ENCODE measurements at places on chromosomes 12 and 14.
A peak's percentile ranks its signal among the peaks of the same experiment; 100 is the strongest.

- DNase-seq: no peak
These were observed 187.5 kb upstream of the EEA1 start for GRCh38 chr12:93116632-93117031.

GRCh38 chr14:67485501-67486095, 2.9 kb downstream of the TMEM229B start:
- no peak for DNase-seq

DNA sequence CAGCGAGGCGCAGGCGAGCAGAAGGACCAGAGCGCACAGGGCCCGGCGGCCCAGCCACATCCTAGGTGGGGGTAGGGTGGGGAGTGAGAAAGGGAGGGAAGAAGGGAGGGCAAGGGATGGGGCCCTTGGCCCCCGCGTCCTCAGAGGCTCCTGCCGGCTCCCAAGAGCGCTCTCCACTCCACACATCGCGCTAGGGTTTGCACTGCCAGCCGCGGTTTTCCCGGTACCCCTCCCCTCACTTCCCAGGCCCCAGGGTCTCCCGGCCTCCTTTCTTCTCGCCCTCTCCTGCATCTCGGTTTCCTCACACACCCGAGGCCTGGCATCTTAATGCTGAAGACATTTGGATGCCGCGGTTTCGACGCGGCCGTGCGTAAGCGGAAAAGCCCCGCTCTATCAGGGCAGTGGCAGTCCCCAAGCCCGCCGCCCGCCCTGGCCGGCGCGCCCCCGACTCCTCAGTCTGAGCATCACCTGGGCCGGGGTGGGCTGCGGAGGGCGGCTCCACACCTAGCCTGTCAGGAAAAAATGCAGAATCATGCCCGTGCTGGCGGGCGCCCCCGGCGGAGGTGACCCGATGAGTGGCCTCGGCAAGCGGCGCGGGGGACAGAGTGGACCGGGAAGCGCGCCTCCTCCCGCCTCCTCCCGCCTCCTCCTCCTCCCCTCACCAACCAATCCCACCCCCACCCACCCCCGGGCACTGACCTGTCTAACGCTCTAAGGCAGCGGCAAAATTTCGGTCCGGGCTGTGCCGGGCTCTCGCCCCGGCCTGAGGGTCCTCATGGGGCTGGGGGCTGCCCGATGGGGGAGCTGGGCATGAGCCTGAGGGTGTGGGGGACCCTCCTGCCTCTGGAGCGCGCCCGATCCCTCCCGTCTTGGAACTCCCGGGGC, 686 bp downstream of the B4GALNT1 start:
- no peak for DNase-seq

- DNase-seq: no peak
These were observed 34.9 kb upstream of the FAM222A start for GRCh38 chr12:109678719-109679118.

- no peak for DNase-seq
These were observed 255.9 kb upstream of the KITLG start for GRCh38 chr12:88836156-88836555.

DNA sequence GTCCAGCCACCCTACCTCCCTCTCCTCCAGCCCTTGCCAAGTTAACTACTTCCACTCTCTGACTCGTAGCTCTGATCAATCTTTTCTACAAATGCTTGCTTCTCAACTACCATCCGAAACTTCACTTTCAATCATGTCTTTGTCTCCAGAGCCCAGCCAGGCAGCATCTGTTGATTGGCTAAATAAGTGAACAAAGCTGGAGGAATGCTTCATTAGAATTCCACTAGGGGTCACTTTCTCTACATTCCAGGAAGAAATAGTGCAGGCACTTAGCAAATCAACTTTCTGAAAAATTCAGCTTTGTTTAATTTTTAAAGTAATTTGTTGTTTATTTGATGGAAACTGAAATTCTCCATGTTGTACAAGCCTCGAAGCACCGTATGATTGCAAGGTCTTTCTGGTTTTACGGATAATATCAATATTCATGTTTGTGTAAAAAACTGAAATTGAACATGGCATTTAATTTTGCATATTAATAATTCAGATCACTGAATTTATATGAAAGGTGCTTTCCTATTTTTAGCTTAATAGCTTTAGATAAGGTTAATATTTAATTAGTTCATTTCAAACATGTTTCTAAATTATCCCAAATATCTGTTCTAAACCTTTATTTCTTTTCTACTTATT, 32.4 kb upstream of the HELB start:
- peak; percentile 15 for DNase-seq

DNA sequence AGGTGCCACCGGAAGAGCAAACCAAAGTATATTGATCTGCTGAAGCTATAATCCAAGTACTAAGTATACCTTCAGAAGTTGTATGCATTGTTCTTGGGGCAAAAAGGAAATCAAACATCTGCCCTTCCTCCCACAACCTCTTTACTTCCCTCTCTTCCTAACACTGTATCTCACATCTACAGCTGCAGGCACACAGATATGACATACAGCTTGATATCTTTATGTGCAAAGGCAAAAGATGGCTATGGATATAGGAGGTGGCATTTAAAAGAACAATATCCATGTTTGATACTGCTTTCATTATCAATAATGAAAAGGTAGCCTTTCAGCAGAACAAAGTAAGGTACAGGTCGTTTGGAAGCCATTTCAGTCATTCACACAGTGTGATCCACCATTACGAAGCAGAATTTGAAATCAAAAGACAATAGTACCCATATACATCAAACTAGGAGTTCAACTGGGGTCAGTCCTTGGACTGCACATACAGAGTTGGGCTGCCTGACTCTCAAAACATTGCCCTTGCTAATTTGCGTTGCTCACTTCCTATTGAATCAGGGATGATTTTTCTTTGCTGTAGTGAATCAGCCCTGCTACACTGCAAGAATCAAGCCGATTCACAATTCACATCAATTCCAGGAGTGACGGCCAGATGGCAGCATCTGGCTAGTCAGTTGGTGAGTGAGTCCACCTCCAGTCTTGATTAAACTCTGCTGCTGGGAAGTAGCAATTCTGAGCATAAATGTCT, 8.9 kb downstream of the ANG start:
- DNase-seq: peak; percentile 48

GRCh38 chr12:119006746-119007145, 25.4 kb downstream of the SRRM4 start:
- DNase-seq: no peak

DNA sequence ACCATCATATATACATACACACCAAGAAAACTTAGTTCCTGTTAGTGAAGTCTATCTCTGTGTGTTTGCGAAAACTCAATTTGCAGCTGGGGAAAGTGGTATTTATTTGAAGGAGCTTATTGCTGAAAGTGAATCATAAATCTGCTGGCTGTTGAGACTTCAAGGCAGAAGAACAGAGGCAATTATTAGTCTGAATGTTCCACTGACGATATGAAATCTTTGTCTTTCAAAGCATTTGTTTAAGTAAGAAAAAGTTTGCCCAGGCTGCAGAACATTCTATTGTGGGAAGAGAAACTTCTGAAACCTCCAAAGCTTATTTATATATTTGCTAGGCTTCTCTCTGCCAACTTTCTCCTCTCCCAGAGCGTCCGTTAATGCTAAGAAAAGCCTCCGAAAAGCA, 255.7 kb upstream of the TMPO start:
- no peak for DNase-seq

GRCh38 chr12:15892645-15893259, 10.6 kb downstream of the STRAP start:
- DNase-seq: no peak

DNA sequence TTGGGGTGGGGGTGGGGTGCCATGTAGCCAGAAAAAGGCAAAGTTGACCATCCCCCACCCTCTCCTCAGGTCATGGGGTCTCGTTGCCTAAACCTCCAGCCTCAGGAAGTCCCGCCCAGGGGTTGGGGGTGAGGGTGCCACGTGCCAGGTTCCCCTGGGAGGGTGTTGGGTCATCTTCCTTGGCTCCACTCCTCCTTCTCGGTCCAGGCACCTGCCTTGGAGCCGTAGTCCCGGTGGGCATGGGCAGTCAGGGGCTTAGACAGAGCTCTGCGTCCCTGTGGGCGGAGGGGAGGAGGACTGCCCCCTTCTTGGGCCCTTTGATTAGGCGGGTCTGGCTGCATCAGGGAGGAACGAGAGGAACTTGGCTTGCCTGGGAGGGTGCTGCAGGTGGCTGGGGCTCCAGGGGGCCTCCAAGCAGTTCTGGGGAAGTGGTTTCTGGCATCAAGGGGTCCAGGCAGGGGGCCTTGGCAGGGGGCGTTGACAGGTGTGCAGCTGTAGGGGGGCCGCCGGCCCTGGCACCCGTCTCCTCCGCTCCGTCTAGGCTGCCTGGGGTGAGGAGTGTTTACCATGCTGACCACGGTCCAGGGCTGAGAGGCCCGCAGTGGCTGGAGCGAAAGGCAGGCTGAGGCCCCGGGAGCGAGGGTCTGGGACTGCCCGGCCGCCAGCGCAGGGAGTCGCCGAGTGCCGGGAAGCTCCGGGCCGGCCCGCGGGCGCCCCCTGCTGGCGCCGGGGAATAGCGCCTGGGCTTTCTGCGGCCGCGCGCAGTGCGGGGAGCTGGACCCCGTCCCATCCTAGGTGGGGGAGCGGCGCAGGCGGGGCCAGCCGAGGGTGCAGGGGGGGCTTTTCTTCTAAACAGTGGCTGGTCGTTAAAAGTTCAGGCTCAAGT, 7.9 kb downstream of the SETD1B start:
- DNase-seq: no peak

DNA sequence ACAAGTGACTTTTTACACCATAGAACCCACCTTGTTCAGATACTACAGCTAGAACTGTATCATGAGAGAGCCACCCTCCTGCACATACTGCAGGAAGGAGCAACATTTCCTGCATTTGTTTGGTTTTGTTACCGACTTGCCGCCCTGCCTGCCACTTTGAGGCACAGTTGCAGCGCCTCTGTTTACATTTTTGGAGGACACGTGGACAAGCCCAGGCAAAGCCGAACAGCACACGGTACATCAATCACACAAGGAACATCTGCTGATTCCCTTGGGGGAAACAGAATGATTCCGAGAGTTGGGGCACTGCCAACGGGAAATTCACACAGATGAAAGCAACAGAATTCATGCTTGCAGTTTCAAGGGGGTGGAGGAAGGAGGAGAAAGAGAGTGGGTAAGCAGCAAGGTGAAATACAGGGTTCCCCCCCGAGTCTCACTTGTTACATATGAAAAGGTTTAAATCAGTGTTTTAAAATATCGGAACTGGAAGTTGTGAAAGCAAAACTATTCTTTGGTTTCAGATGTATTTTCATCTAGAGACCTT, 110.7 kb downstream of the BTG1 start:
- DNase-seq: no peak

DNA sequence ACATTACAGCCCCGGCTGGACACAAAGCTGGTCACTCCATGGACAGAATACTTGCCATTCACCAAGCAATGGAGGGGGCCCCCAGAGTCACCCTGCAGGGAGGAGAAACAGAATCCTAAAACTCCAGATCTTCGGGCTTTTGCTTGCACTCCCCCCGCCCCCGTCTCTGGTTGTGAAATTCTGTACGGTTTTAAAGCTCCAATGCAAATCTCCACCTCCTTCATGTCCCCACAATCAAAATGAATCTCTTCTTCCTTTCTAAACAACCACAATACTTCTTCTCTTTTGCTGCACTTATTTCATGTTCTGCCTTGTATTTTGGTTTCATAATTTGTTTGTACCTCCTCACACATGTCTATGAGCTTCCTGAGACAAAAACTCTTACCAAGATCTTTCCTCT, 5.8 kb upstream of the BIN2 start:
- DNase-seq: no peak

- no peak for DNase-seq
These were observed 640 bp downstream of the ARMH4 start for GRCh38 chr14:58151133-58152013.

DNA sequence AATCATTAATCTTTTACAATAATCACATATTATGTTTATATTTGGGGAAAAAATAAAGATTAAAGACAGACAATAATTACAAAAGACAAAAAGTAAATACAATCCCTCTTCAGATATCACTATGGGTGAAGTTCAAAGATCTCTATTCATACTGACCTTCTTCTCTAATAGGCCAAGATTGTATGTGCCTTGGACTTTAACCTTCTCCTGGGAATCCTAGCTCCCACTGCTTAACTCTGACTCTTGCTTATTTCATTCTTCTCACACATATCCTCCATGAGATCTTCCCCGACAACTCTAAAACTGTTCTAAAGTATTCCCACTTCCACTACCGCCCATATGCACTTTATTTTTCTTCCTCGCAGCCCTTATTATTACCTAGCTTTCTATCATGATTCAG, 83.8 kb downstream of the EEA1 start:
- no peak for DNase-seq

DNA sequence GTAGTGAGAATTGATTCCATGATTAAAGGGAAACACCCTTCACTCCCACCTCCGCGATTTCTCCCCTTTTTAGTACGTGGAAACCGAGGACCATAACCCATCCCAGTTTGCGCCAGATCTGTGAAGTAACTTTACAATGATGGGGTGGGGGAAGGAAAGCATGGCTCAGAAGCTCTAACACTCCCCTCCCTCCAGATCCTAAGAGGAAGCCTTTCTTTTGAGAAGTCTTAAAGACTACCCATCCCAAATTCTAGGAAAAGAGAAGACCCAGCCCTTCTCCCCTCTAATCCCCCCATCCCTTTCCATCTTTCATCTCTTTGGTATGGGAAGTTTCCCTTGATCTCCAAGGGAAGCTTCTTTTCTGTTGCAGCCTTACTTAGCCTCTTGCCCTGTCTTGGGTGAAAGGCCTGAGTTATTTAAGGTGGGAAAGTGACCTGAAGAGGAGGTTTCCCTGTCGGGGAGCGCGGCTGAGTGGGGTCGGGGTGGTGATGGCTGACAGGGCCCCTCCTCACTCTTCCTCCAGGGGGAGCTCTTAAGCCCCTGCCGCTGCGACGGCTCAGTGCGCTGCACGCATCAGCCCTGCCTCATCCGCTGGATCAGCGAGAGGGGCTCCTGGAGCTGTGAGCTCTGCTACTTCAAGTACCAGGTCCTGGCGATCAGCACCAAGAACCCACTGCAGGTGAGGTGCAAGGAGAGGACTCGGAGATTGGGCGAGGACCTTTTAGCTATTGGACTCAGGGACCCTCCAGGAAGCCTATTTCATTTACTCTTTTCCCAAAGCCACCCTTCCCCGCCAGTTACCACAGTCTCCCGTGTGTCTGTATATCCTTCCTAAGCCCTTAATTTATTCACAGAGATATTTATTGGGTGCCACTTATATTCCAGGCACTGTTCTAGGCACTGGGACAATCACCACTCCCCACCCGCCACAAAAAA, 1.8 kb downstream of the MARCHF9 start:
- no peak for DNase-seq

- no peak for DNase-seq
These were observed 10.4 kb upstream of the GPR132 start for GRCh38 chr14:105075379-105076295.

DNA sequence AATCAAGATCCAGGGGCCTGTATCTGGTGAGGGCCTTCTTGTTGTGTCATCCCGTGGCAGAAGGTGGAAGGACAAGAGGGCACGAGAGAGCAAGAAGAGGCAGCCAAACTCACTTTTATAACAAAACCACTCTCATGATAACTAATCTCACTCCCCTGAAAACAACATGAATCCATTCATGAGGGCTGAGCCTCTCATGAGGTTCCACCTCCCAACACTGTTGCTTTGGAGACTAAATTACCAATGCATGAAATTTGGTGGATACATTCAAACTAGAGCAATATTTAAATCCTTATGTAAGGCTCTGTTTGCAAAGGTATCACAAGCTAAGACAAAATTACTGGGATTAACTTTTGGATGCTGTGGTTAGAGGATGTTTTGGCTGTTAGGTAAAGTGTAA, 470.1 kb upstream of the NOVA1 start:
- no peak for DNase-seq
